Right atrium auricular region (tissue), 2 donors: ENCODE measurements at places on chromosomes 16 and 17. TPM values are rescaled to one million over a fixed set of nuclear protein-coding genes. Genes with fewer than 3 reads are reported as not detected.

KRTAP4-1 gene
- not detected for total RNA-seq

ZFP1 gene
- total RNA-seq: 8.8 TPM

MT1X gene
- 193 TPM for total RNA-seq

DNA sequence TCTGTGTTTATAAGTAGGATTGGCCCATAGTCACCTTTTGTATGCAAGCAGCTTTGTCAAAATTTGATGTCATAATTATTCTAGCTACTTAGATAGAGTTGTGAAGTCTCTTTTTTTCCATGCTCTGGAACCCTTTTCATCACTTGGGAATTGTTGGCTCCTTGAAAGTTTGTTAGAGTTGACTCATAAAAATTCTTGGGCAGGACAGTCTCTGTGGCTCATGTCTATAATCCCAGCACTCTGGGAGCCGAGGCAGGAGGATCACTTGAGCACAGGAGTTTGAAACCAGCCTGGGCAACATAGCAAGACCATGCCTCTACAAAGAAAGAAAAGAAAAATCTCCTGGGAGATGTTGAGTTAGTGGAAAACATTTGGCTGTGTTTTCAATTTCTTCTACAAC is 45.7 kb upstream of the MRC2 start:
- peaks cover 23% of the 10 kb centered on the region for H3K36me3 ChIP-seq
- H3K4me3 ChIP-seq: no peak overlapping the region
- no peak for DNase-seq

DNA sequence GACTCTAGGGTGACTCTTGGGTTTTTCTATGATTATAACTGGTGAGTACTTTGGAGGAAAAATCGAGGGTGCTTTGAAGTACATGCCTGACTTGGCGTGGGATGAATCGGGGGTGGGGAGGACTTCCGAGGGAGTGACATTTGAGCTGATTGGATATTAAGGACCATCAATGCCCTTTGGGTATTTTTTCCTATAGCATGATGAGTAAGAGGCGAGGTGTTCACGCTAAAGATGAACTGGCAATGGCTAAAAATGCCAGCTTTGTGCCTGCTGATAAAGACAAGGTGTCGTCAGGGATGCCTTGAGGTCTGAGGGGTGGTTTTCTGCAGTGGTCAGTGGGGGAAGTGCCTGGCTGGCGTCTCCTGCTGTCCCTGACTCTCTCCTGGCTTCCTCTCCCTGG is 25.3 kb downstream of the USP43 start:
- H3K36me3 ChIP-seq: no peaks in the 10 kb centered on the region
- H3K27me3 ChIP-seq: no peaks in the 10 kb centered on the region
- no peak overlapping the region for H3K4me3 ChIP-seq

- H3K4me1 ChIP-seq: no peaks in the 10 kb centered on the region
- peak overlapping the region; percentile 57 for H3K27ac ChIP-seq
Observed at GRCh38 chr17:18981642-18982424, 22.7 kb downstream of the FAM83G start.
